T1000 (cell line): ENCODE measurements at places on chromosomes 16 and 17.
A peak's percentile ranks its signal among the peaks of the same experiment; 100 is the strongest.

DNA sequence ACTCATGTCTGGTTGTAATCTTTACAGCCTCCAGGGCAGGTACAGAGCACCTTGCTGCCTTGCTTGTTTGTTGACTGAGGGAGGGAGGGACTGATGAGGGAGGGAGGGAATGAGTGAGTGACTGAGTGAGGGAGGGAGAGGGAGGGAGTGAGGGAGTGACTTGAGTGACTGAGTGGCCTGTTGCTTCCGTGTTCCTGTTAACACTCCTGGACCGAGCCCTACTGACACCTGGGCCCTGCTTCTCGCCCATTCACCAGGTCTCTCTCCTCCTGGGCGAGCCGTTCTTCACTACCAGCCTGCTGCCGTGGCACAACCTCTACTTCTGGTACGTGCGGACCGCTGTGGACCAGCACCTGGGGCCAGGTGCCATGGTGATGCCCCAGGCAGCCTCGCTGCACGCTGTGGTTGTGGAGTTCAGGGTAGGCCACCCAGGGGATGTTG is 41.2 kb downstream of the PRMT7 start:
- no peak for DNase-seq

- no peak for DNase-seq
Measured at GRCh38 chr17:80308692-80309517, 48.3 kb downstream of the RNF213 start.

DNA sequence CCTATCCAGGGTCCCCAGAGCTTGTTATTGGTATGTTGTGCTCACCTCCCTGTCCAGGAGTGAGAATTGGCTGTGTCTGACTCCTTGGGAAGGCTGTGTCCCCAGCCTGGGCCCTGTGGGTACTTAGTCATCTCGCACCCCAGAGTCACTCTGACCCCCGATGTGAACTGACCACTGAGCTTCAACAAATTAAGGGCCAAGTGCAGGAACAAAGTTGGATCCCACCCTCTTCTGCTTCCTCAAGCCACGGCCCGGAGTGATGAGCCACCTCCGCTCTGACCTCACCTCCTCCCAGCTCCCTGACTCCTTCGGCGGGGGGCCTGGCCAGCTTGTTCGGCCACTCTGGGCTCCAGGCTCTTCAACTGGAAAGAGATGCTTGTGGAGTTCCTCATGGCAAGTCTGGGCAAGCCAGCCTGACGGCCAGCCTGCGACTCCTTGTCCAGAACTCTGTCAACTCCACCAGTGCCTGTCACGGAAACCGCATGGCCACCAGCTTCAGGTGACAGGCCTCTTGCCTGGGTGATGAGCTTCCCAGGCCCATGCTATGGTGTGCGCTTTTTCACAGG is 22.3 kb upstream of the MPRIP start:
- no peak for DNase-seq

- no peak for DNase-seq
Measured at GRCh38 chr16:58009856-58010416, 8.7 kb downstream of the USB1 start.

GRCh38 chr17:68591583-68591982 is 9.6 kb downstream of the FAM20A start:
- DNase-seq = no peak

DNA sequence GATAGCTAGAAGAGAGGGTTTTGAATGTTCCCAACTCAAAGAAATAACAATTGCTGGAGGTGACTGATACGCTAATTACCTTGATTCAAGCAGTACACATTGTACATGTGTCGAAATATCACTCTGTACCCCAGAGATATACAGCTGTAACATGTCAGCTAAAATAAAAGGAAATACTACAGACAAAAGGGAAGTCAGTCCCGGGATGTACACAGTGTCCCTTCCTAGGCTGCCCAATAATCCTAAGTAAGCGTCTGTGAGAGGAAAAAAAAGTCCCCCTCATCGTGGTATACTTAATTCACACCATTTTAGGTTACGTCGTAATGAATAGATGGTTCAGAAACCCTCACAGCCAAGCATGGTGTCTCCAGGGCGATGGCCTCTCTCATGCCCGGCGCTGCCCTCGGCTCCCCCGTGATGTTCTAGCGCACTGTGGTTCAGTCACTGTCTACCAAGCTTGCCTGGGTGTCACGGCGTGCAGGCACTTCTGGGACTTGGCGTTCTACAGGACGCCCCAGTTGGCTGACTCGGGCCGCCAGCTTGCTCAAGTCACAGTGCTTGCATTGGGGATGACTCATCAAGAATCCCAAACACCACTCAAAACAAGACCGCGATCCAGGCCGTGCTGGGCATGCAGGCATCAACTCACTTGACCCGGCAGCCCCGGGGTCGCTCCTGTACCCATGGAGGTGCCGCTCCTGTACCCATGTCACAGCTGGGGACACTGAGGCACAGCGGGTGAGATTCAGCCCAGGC is 27.6 kb downstream of the CCDC40 start:
- DNase-seq = peak; percentile 17

DNA sequence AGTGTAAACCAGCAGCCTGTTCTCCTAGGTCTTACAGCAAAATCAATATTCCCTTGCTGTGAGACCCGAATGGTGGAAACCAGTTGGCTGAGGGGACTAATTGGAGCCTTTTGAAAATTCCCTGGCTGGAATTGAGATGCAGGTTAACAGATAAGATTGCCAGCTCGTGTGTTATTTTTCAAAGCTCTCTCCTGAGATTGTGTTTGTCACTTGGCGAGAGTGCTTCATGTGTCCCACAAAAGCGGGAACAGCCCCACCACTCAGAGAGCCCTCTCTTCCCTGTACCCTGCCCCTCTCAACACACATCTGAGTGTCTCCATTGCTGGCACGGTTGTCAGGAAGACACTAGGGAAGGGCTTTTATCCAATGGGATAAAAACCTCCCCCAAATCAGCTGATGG is 356.1 kb downstream of the CPPED1 start:
- DNase-seq = no peak

- no peak for DNase-seq
Measured at GRCh38 chr16:89407282-89407924, 83.0 kb downstream of the ANKRD11 start.

DNA sequence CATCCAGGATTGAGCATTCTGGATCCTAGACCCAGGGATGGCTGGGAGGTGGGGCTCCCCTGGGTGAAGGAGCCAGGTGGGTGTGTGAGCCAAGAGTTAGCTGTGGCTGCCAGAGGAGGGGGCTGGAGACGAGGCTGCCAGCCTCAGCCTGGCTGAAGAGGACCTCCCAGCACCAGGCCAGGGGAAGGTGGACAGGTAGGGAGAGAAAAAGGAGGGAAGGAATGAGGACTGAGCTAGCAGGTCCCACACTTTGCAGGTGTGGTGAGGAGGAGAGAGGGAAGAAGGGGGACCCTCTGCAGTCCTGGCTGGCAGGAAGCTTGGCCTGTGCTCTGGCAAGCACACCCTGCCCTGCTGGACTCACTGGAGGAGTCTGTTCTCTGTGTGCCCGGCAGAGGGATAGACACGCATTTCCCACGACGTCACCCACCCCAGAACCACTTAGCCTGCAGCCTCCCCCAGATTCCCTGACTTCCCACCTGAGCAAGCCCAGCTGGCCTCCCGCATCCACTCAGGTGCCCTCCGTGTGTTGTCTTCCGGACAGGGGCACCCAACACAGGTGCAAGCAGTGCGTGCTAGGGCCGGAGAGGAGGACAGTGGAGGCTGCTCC is 42.0 kb downstream of the SOCS3 start:
- no peak for DNase-seq

DNA sequence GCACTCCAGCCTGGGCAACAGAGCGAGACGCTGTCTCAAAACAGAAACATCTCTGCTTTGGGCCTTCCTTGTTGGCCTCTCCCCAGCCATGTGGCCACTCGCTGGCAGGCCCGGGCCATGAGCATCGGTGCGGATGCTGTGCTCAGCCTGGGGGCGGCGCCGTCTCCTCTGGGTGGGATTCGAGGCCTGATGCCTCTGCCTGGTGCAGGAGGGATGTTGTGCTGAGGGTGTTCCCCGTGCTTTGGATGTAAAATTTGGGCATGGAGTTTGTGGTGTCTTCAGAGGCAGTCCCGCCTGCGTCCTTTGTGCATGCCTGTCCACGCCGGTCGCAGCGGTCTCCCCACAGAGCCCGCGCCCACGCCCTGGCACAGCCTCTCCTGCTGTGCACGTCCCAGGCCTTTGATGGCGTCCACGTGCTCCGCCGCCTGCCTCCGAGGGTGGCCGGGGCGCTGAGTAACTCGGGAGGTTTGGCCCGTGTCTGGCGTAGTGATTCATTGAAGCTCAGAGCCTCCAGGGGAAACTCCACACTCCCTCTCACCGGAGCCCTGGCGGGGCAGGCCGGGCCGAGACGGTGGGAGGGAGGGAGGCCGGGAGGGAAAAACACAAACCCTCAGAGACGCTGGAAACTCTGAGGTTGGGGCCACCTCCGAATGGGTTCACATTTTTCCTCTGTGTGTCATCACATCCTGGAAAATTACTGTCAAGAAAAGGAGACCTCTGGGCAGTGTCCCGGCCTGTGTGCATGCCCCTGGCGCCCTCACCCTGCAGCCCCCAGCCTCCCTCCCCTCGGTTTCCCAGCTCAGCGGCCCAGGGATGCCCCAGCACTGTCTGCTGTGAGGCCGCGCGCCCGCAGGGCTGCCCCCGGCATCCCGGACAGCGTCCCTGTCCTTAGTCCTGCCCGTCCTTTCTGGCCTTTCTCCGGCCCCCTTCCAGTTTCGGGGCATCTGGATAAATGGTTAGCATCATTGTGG is 19.0 kb downstream of the CENPX start:
- peak; percentile 97 for DNase-seq

GRCh38 chr17:19369846-19370492 is 7.4 kb upstream of the B9D1 start:
- DNase-seq = no peak

GRCh38 chr17:82107341-82107860 is 9.4 kb upstream of the FASN start:
- no peak for DNase-seq

GRCh38 chr16:70736465-70737376 is 50.9 kb upstream of the MTSS2 start:
- no peak for DNase-seq

DNA sequence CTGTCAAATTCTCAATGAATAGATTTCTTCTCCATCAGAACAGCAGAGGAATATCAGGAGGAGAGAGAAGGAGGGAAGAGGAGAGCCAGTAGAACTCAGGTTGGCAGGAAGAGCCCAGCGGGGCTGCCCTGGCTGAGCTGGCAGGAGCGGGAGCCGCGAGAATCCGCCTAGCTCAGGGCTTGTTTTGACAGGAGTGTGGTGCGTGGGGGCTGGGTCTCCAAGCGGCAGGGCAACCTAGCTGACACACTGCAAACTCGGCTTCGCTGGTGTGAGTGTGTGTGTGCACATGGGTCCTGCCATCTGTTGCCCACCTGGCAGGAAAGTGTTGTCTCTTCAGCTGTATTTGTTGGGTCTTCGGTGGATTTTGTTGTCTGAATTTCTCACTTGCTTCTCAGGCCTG is 27.9 kb upstream of the BCAR1 start:
- DNase-seq = no peak

GRCh38 chr17:79581324-79581932 is 29.4 kb downstream of the RBFOX3 start:
- DNase-seq = no peak

DNA sequence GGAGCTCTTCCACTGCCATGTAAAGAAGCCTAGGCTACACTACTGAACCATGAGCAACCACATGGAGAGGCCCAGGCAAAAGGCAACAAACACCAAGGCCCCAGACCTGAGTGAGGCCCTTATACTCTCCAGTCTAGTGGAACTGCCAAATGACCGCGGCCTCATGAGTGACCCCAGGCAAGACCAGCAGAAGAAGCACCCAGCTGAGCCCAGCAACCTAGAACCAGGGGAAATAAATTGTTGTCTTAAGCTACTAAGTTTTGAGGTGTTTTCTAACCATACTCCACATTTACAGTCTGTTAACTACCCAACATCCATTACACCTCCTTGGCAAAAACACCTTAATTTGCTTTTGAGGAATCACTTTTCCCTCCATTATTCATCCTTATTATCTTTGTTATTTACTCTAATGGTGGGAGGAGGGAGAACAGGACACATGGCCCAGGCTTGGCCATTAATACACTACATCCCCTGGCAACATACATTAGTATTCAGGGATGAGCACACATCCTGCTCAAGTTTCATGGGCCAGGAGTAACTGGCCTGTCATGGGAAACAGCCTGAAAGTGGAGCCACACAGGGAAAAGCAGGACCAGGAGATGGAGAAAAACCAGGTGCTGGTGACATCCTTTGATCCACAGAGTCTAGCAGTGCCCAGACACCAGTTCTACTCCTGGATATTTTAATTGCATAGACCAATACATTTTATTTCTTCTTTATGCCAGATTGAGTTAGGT is 26.2 kb downstream of the SLC39A11 start:
- no peak for DNase-seq

DNA sequence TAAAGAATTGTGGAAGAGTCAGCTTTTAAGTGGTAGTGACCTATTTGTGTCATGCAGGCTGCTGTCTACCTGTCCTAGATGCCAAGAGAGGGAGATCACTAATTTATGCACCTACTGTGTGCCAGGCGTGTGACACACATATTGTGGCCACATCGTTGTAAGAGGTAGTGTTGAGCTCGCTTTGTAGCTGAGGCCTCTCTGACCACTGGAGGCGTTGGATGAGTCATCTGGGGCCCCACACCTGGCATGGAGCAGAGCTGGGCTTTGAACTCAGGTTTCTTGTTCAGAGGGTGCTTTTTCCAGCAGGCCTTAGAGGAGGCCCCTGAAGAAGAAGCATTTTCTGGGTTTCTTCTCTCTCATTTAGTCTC is 52.3 kb upstream of the LGALS9 start:
- DNase-seq = no peak

DNA sequence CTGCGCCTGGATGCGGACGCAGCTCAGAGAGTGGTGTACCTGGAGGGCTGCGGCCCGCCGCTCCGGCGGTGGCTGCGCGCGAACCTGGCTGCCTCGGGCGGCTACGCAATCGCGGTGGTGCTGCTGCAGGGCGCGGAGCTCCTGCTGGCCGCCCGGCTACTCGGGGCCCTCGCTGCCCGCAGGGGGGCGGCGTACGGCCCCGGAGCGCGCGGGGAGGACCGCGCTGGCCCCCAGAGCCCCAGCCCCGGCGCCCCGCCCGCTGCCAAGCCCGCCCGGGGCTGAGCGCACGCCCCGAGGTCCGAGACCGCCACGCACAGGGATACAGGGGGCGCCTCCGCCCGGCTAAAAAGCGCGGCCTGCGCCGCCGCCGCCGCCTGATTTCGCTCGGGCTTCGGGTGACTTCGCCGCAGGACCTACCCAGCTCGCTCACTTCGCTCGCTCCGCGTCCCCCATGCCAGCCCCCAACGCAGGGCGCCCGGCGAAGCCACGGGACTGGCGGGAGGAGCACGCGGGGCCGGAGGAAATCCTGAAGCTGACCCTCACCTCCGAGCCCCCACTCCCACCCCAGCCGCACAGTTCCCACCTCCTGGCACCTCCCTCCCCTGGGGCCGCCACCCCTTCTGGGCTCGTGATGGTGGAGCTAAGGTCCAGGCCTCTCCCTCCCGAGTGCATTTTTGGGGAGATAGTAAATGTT is 8.2 kb downstream of the PDE6G start:
- DNase-seq = no peak
